ENCODE measurements at places on chromosomes 13 and 19.

- DNase-seq, result no peak
These were observed 448.7 kb upstream of the MIR17HG start for GRCh38 chr13:90898811-90899210.

DNA sequence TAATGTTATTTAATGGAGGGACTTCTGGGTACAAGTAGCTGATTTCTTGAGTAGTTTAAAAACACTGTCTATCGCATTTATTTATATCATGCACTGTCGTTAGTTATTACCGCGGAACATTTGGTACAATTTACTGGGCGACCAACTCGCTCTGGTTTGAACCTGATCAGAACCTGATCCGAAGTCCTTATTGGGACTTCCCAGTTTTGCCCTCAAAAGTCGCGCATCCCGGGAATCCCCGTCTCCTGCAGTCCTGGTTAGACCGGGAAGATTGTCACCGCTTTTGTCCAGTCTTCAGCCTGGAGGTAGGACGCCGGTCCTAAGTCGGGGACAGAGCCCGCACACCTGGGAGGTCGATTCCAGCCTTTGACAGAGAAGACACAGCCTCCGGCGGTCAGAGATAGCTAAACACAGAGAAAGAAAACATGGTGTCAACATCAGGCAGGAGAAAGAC lies 694 bp downstream of the CLN5 start:
- no peak for DNase-seq

- DNase-seq, result no peak
These were observed 13.7 kb upstream of the SMARCA4 start for GRCh38 chr19:10946958-10947657.

GRCh38 chr13:49566461-49566860 lies 18.9 kb downstream of the RCBTB1 start:
- DNase-seq, result no peak

DNA sequence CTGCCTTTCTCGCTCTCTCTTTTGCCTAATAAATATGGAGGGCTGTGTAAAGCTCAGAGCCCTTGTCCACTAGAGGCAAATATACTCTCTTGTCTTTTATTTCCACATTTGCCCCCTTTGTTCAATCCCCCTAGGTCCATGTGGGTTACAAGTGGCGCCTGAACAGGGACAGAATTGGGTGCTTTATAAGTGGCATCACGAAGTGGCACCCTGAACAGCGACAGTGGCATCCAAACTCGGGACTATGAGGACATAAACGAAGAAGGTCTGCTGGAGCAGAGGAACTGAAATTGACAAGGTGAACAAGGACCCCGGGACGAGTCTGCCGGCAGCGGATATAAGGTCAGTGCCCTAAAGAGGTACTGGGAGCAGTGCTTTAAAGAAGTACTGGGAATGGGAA lies 4.3 kb upstream of the ZNF610 start:
- DNase-seq, result no peak

GRCh38 chr13:112874751-112875300 lies 94.2 kb upstream of the MCF2L start:
- DNase-seq, result no peak

GRCh38 chr19:18385359-18385674 lies 641 bp upstream of the GDF15 start:
- DNase-seq, result no peak

DNA sequence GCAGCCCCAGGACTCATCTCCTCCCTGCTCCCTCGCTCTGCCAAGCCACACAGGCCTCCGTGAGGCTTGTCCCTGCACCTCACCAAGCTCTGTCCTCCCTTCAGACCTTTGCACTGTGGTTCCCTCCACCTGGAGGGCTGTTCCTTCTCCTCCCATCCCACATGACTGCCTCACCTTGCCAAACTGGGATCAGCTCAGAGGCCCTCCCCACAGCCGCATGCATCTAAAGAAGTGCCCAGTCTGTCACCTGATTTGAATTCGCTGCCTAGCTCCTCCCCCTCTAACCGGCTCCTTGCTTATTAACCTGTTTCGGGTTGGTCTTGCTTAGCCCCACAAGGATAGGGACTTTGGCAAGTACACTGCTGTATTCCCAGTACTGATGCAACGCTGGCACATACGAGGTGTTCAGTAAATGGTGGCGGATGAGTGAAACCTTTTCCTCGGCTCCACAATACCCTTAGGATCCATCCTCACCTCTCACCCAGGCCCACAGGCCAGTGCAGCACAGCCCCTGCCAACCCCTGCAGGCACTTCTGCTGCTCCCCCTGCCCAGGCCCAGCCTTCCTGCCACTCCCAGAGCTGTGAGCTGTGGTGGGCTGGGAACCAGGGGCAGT lies 4.4 kb downstream of the AKT2 start:
- no peak for DNase-seq

DNA sequence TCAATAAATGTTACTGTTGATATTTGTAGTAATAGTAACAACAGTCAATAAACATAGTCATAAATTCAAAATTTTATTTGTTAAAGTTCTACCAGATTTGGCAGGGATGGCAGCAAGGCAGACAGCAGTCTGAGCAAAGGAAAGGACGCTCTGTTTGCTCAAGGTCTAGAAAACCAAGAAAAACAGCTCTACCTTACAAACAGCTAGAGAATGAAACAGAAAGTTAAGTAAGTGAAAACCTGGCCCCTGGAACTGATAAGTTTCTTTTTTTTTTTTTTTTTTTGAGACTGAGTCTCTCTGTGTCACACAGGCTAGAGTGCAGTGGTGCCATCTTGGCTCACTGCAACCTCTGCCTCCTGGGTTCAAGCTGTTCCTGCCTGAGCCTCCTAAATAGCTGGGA lies 27.9 kb downstream of the ENOX1 start:
- no peak for DNase-seq

DNA sequence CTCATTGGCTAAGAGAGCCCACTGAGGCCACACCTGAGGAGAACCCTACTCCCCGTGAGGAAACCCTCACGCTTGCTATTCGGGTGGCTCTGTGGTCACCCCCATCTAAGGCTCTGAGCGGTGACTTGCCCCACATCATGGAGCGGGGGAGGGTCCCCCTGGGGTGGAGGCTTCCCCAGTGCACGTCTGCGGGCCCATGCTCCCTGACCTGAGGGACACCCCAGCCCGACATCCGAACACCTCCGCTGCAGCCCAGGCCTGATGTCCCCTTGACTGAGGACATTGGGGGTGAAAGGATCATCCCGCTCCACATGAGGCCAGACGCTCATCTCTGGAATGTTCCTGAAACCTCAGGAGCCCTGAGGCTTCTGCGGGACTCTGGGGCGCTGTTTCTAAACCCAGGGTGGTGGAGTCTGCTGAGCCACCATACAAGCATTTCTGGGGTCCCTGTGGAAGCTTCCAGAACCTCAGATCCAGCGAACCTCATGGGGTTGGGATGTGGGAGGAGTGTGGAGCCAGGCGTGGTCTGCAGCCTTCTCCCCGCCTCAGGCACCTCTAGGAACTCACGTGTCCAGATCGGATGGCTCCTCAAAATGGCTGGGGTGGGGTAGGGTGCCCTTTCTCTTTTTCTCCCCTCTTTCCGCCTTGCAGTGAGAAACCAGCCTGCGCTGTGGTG lies 19.9 kb downstream of the TMED1 start:
- DNase-seq, result no peak
